Iris pigment epithelial cell (primary cell): ENCODE measurements at places on chromosomes 12 and 14.

GRCh38 chr14:45359746-45360145 is 106.7 kb upstream of the MIS18BP1 start:
- DNase-seq: no peak

- no peak for DNase-seq
Observed at GRCh38 chr14:61417141-61417540, 95.8 kb downstream of the PRKCH start.

DNA sequence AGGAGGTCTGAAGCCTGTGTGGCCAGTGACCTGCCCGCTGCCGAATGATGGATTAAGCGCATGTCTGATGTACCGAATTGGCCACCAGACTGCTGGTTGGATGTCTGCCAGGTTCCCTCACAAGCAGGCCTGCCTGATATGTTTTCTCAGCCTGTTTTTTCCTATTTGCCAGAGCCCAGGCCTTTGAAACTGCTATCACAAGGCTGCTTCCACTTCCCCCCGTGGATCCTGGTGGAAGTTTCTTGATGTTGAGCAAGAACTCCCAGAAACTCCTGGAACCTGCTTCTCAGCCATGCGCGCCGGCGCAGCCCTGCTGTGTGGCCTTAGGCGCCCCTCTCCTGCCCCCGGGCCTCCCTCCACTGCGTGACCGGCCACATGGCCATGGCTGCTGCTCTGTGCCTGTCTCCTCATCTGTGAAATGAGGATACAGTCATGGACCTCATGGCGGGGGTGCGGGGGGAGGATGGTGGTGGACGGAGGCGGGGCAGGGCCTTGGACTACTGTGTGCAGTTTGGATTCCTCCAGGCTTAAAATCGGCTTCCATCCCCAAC is 56.6 kb downstream of the CALM1 start:
- peak; percentile 38 for DNase-seq

DNA sequence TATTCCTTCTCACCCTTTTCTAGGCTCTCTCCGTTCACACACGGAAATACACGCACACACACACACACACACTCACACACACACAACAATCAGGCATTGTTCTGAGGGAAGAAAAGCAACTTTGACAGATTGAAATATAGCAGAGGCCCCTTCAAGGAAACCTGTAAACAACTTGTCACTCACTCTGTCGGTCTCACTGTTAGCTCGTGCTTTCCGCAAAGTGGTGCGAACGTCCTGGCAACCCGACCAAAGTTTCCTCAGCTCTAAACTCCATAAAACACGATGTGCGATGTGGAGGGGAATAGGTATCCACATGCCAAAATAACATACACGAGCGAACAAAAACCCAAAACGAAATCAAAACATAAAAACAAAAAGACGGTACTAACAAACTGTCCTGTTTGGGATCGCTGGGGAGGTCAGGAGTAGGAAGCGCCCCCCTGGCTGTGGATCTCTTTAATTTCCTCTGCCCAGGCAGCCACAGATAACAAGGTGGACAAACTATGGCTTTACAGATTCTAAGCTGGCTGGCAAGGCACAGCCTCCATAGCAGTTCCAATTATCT is 822 bp upstream of the SOX5 start:
- peak; percentile 28 for DNase-seq

DNA sequence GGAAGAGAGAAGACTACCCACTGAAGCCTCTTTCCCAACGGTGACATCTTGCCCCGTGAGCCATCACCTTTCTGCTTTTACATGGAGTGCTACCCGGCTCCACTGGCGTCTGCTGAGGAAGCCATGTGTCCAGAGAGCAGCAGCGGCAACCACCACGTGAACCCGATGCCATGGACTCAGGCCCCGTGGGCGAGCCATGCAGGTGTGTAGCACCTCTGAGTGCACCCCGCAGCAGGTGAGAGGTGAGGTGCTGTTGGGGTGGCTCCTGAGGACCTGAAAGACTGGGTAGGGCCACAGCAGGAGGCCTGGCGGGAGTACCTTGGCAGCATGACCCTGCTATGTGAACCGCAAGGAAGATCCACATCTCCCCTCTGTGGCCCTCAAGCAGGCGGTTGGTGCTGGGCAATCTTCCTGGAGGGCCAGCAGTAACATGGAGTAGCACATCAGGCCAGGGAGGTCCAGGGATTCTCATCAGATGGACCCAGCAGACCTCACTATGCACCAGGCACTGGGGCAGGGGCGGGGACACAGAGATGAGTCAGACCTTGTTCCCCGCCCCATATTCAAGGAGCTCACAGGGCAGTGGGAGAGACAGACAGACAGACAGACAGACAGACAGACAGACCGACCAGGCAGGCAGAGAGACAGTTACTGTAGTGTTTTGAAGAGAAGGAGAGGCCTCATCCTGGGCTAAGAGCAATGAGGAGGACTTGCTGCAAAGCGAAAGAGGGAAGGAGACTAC is 129.6 kb downstream of the PAPOLA start:
- peak; percentile 6 for DNase-seq

GRCh38 chr14:64950889-64951288 is 8.3 kb upstream of the GPX2 start:
- DNase-seq: no peak

DNA sequence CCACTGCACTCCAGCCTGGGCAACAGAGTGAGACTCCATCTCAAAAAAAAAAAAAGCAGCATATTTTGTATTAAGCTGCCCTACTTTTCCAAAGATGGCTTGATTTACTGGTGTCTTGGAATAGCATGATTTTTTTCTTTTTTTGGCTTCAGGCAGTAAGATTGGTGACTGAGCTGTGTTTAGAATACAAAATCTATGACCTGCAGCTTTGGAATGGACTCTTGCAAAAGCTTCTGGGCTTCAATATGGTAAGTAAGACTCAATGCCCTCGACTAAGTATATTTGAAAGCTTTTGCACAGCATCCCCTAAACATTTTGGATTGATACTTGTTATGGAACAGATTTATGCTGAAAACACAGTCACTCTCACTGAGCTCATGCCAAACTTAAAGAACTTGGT is 87.8 kb downstream of the KNTC1 start:
- DNase-seq: peak; percentile 25

- no peak for DNase-seq
Observed at GRCh38 chr14:36975834-36976233, 196.6 kb downstream of the SLC25A21 start.

- DNase-seq: no peak
Observed at GRCh38 chr12:77002382-77002781, 63.0 kb downstream of the E2F7 start.

GRCh38 chr14:34971801-34972200 is 11.0 kb upstream of the SRP54 start:
- DNase-seq: peak; percentile 25

GRCh38 chr12:106144847-106145246 is 6.1 kb upstream of the NUAK1 start:
- DNase-seq: peak; percentile 57

GRCh38 chr14:73722581-73722980 is 8.4 kb upstream of the PNMA1 start:
- DNase-seq: no peak

- peak; percentile 92 for DNase-seq
Observed at GRCh38 chr14:95255487-95255886, 64.2 kb downstream of the CLMN start.

DNA sequence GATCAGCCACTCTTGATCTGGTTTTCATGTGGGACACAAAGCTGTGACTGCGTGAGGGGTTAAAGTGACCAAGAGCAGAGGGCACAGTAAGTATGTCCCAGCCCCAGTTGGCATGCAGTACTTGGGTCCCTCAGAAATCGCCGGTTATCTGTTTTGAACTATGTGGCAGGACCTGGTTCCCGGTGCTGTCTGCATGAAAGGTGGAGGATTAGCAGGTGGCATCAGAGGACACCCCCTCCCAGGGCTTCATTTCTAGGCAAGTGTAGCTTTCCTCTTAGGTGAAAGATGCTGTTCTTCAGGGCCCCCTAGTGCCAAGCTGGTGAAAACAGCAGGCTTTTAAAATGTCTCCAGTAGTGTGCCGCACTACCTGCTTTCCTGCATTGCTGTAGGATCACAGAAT is 57.1 kb downstream of the ATG14 start:
- peak; percentile 56 for DNase-seq

DNA sequence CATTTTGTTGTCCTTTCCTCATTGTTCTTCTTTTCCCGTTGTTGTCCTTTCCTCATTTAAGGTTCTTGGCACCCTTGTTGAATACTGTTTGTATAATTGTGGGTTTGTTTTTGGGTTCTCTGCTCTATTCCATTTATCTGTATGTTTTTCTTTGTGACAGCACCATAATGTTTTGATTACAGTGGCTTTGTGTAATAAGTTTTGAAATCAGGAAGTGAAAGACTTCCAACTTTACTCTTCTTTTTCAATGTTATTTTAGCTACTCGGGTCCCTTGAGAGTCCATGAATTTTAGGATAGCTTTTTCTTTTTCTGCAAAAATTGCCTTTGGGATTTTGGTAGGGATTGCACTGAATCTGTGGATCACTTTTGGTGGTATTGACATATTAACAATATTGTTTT is 28.1 kb downstream of the ETNK1 start:
- peak; percentile 44 for DNase-seq

GRCh38 chr14:22844221-22845102 is 8.1 kb downstream of the MMP14 start:
- no peak for DNase-seq

DNA sequence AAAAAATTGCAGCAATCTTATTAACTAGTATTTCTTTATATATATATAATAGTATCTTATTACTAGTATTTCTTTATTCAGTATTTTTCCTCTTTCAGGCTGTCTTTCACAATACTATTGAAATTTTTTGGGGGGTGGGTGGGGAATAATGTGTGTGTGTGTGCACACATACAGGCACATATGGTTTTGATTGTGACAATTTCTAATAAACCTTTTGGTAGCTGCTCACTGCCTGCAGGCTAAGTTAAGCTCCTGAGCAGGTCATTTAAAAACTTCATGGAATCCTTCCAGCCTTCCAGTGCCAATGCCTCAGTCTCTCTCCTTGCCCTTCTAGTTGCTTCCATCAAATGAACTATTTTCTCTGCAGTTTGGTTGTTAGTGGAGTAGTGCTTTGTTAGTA is 490.1 kb downstream of the PCNX1 start:
- no peak for DNase-seq

- DNase-seq: no peak
Observed at GRCh38 chr12:106894774-106895173, 60.9 kb upstream of the TMEM263 start.

DNA sequence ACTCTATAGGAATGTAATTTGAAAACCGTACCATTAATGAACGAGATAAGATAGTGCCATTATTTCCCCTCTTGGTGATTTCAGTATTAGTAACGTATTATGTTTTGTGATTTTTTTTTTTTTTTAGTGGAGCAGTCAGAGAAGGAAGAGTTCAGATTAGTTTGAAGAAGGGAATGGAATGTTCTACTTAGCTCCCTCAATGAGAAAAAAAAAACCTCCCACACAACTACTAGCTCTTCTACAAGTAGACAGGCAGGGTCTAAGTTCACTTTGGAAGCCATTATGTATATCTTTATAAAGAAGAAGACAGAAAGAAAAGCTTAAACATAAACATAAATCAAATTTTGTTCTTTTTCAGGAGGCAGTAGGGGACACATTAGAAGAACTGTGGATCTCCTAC is 27.3 kb downstream of the PNMA1 start:
- DNase-seq: peak; percentile 57

GRCh38 chr12:19992311-19992710 is 376.0 kb upstream of the PDE3A start:
- DNase-seq: no peak

DNA sequence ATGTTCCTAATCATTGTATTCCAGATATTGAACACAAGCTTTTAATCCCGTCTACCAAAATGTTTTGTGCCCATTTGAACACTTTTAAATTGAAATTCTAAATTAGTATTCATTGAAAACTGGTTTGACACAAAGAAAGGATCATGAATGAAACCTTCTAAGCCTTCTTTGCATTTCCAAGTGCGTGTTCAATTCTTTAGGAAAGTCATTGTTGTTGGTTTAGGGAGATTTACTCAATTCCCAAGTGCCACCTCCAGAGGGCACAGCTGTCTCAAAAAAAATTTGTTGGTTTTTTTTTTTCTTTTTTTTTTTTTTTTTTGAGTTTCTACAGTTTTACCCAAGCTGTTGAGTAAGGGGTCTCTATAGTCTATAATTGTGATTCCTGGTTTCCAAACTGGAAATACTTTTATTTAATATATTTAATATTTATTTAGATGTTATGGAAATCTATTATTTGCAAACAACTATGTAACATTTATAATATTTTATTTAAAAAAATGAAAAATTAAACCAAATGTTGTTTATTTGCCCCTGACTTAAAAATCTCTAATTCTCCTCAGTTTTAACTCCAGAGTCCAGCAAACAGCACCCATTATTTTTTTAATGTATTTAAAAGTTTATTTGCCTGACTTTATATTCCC is 79.9 kb downstream of the NEDD1 start:
- peak; percentile 12 for DNase-seq

- DNase-seq: peak; percentile 66
Observed at GRCh38 chr12:62588916-62589315, 122.3 kb downstream of the MON2 start.

- no peak for DNase-seq
Observed at GRCh38 chr14:53226553-53226952, 73.4 kb upstream of the DDHD1 start.

GRCh38 chr12:65894088-65894487 is 69.8 kb downstream of the HMGA2 start:
- no peak for DNase-seq

GRCh38 chr12:56565510-56566101 is 44.0 kb downstream of the RBMS2 start:
- DNase-seq: peak; percentile 72

DNA sequence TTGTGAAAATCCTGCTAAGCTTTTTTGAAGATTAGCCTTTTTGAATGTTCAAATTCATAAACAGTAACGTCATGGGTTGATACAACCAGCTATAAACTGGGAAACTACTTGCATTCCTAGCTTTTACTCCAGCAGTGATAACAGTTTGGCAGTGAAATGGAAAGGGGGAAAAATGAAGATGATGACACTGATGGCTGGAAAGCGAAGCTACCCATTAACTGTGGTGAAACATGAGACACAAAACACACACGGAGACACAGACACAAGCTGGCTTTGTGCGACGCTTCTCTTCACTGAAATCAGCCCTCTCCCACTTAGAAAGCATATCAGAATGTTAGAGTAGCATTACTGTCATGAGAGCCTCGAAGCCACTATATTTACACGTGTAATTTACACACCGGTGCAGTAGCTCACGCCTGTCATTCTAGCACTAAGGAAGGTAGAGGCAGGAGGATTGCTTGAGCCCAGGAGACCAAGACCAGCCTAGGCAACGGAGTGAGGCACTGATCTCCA is 15.7 kb downstream of the VPS37B start:
- peak; percentile 68 for DNase-seq

- no peak for DNase-seq
Observed at GRCh38 chr12:92272061-92272964, 126.7 kb upstream of the BTG1 start.

- no peak for DNase-seq
Observed at GRCh38 chr14:81382517-81383225, 17.5 kb downstream of the STON2 start.

- peak; percentile 67 for DNase-seq
Observed at GRCh38 chr12:50174971-50175715, 8.0 kb upstream of the CERS5 start.

- DNase-seq: peak; percentile 57
Observed at GRCh38 chr12:132700212-132700822, 10.3 kb upstream of the PGAM5 start.
